KBM-7 (cell line): ENCODE measurements at places on chromosomes 2 and 18.

GRCh38 chr18:60082790-60083189 lies 183.0 kb downstream of the PMAIP1 start:
- no peak for DNase-seq

GRCh38 chr2:112646791-112647689 lies 1.3 kb downstream of the SLC20A1 start:
- DNase-seq: peak; percentile 45

DNA sequence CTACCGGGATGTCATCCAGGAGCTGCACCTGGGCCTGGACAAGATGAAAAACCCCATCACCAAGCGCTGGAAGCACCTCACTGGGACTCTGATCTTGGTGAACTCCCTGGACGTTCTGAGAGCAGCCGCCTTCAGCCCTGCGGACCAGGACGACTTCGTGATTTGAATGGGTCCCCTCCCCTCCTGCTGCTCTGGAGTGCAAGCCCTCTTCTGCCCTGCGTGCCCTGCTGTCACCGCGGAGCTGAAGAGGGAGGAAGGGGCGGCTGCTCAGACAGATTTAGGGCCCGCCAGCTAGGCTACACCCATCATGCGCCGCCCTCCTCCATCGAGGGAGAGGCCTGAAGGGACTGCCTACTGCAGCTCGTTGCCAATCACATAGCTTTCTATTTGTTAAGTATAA lies 101.8 kb downstream of the SH3BP4 start:
- no peak for DNase-seq

- DNase-seq: no peak
Measured at GRCh38 chr2:96218508-96219131, 10.0 kb upstream of the STARD7 start.

DNA sequence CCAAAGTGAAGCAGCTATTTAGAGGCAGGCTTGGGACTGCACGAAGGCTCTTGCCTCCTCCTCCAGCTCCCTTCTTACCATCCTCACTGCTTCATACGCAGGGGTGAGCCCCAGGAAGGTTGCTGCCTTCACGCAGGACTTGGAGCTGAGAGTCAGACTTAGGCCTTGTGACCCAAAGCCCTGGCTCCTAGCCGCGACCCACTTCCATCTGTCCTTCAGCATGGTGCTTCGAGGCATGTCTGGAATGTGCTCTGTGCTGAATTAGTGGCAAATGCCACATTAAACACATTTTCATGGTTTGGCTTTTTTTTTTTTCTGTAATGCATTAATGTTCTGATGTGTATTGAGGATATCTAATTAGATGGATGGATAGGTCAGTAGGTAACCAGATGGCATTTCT lies 37.5 kb downstream of the ITGB1BP1 start:
- DNase-seq: no peak
